ENCODE measurements at places on chromosomes 6 and 20.

GRCh38 chr6:3267162-3267561 lies 8.4 kb downstream of the PSMG4 start:
- DNase-seq = no peak

DNA sequence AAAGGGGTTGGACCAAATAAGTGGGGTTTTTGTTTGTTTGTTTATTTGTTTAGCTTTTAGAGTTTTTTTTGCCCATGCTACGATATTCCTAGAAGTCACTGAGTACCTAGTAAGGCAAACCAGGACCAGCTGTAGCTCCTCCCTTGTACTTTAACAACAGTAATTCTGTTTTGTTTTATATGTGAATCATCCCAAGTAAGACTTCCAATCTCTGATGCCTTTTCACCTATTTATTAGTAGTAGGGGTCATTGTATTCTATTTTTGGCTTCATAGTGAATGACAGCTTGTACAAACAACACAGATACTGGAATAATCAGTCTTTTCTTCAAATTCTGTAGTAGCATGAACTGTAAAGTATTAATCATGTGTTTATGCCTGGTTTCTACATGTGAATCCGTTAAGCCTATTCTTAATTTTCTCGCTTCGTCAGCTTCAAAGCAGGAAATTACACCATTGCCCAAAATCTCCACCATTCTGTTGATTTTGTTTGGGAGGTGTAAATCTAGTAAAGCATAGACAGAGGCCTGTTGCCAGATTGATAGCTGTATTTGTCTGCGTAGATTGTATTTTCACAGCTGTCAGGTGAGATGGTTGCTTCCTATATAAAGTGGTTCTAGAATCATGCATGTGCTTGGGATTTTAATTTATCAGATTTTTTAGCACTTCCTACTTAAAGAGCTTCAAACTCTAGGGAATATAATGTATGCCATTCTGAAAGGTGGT lies 151.5 kb upstream of the FLRT3 start:
- DNase-seq = no peak

DNA sequence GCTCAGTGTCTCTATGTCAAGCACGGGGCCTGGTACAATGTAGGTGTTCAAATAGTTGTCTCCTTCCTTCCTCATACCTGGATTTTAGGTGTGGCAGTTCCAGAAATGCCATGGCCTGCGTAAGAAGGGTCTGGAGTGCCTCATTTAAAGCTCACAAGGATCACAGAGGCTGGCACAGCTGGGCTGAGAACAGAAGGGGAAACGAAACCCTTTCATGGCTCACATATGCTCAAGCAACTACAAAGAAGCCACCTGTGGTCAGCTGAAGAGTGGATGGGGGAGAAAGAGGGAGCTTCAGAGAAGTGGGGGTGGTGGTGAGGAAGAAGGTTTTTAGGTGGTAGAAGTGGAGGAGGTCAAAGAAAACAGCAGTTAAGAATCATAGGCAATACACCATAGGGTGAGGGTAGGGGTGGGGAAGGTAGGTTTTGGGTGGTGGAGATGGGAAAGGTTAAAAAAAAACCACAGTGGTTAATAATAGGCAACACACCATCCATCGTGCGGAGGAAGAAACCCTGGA lies 17.0 kb upstream of the TOP1 start:
- DNase-seq = no peak

DNA sequence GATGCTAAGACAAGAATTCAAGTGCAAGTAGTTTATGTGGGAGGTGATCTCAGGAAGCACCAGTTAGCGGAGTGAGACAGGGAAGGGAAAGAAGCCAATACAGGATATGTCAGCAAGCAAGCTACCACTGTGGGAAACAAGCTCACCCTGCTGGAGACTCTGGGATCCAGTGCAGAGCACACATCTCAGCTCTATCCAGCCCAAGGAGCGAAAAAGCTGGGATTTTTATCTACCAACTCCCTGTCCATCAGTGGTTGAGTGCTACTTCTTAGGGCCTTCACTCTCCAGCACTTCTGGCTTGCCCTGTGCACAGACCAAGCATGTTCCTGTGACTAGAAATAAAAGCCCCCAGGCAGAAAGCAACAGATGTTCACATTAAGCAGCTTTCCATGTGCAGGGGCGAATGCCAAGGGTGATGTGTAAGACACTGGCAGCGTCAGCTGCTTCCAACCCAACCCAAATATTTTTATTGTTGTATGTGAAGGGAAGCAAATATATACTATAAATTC lies 10.8 kb upstream of the RNF24 start:
- no peak for DNase-seq

DNA sequence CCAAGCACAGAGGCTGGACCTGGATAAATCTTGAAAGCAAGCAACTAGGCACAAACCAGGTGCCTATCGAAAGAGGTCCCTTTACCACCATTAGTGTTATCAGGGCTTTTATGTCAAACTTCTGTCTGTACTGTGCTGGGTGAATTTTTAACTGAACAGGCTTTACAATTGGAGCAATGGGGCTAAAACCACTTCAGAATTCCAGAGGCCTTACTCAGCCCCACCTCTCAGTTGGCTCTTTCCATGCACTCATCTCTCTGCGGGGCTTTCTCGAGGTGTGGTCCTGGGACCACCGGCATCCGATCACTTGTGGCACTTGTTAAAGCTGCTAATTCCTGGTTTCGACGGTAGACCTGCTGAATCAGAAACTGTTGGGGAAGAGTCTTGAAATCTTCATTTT lies 232.5 kb downstream of the SOX4 start:
- no peak for DNase-seq

- no peak for DNase-seq
Measured at GRCh38 chr6:19635728-19636127, 201.4 kb upstream of the ID4 start.

DNA sequence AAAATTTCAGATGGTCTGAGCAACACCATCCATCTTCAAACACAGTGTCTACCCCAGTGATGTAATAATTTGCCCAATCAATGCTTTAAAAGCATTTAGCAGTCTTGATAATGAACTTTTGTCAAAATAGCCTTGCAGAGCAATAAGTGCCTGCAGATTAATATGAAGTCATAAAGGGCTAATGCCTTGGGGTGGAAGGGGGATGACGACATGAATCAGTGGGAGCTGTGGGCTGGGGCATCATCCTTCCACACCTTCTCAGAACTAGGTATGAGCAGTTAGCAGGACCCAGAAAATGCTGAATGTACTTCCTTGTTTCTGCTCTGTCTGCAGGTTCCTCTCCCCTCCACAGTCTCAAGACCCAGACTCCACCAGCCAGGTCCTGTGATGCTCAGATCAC lies 166.2 kb upstream of the MAFB start:
- DNase-seq = no peak

- DNase-seq = no peak
Measured at GRCh38 chr20:61353261-61354000, 101.4 kb downstream of the CDH4 start.

DNA sequence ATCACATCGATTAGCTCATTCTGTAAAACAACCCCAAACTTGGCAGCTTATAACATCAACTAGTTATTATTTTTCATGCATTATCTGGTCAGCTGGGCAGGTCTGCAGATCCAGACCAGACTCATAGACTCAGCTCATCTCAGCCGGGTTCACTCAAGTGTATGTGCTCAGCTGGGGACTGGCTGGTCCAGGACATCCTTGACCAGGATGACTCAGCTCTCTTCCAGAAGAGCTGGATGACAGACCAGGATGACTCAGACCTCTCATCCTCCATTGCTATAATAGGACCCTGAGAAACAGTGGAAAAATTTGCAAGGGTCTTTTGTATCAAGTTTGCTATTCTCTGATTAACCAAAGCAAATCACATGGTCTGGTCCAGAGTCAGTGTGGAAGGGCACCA lies 312.5 kb upstream of the PLCB4 start:
- no peak for DNase-seq

GRCh38 chr6:63537201-63537958 lies 34.9 kb upstream of the LOC128125822 start:
- DNase-seq = no peak

DNA sequence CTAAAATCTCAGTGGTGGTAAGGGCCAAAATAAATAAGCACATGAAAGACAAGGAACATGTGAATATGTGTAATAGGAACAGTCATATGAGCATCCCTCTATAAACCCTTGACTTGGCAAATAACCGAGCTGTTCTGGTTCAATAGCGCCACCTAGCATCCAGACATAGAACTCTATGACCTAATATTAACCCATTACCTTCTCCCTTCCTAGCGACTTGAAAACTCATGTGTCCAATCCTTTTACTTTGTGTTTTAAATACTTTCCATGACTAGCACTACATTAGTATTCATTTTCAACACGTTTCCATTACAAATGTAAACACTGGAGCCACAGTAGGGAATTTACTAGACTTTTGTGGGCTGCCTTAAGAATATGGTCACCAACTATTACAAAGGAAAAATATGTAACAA lies 279.7 kb downstream of the UST start:
- peak; percentile 19 for DNase-seq

- DNase-seq = no peak
Measured at GRCh38 chr6:21754891-21755290, 161.3 kb downstream of the SOX4 start.

DNA sequence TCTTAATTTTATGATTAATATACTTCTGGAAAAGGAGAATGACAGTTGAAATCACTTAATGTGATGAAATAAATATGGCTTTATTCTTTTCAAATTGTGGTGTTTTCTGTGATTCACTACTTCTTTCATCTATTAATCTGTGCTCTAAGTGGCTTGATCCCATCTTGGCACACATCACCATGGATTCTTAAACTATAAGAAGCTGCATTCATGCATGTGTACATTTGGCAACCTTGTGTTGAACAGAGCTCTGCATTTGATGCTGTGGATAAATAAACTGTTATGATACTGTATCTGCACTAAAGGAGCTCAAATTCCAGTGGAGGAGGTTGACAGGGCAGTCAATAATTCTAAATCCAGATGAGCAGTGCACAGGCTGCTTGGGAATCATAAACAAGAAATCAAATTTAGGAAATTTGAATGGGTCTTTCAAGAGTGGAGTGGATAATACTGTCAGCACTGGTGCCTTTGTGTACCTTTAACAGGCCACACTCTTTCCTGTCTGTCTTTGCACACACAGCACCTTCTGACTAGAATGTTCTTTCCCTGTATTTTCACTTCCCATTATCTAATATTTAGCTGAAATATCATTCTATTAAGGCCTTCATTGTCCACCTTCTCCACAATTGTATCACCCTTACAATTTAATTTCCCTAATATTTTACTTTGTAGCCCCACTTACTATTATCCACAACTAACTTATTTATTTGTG lies 252.9 kb downstream of the GRM1 start:
- DNase-seq = no peak

- DNase-seq = peak; percentile 81
Measured at GRCh38 chr6:111837641-111838500, 35.4 kb downstream of the FYN start.

GRCh38 chr6:3650076-3650958 lies 101.2 kb downstream of the PXDC1 start:
- no peak for DNase-seq
